Activated gamma-delta T cell treated with anti-CD3 and anti-CD28 coated beads, Interleukin-2, amount 50 U/mL, for 16 hours (primary cell): ENCODE measurements at places on chromosomes 13 and 19.

GRCh38 chr19:38743394-38744297, 628 bp downstream of the CAPN12 start:
- DNase-seq = no peak

DNA sequence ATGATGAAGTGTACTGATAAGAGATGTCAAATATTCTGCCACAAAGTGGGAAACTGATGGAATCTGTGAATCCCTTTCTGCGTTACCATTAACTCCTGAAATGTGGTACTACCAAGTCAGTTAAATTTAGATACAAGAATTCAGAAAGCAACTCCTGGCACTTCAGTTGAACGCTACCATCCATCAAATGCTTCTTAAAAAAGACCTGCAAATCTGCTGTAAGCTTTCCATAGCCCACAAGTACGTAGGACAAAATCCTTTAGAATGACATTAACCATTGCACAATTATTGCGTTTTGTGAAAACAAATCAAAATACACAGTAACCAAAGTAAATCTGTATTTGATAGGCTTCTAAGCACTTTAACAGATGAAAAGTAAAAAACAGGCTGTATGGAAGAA, 5.4 kb downstream of the SMAD9 start:
- DNase-seq = no peak

GRCh38 chr13:33676045-33676989, 141.6 kb upstream of the RFC3 start:
- DNase-seq = no peak

GRCh38 chr19:46137915-46138473, 10.0 kb upstream of the IGFL2 start:
- no peak for DNase-seq

DNA sequence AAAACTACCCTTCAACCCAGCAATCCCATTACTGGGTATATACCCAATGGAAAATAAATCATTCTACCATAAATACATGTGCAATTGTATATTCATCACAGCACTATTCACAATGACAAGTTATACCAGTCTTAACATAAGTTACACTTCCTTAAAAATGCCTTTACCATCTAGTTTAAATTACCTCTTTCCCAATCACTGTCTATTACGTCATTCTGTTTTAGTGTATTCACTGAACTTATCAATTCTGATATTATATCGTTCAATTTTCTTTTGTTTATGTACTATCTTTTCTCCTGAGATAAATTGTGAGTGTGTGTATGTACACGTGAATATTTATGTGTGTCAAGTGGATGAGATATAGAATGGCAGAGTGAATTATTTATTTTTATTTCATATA, 1416.8 kb downstream of the OLFM4 start:
- no peak for DNase-seq

- no peak for DNase-seq
Observed at GRCh38 chr13:26819046-26819445, 58.5 kb upstream of the GPR12 start.

- no peak for DNase-seq
Observed at GRCh38 chr19:29851769-29852521, 40.2 kb downstream of the CCNE1 start.

GRCh38 chr13:51822106-51822815, 18.3 kb upstream of the DHRS12 start:
- DNase-seq = no peak

DNA sequence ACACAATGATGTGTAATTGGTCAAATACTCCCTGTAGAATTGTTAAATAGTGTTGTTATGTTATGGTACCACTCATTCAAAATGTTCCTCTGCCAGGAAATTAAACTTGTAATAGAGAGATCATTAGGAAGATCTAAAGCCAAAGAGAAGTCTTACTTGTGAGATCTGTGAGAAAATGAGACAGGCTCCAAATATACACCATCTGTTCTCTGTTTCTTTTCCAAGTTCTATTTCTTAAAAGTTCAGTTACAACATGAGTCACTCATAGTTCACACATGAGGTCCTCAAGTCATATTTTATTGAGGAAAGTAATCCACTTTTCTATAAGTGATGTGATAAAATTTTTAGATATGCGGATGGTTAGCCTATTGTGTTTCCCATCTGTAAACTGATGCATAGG, 1038.1 kb upstream of the PRR20A start:
- no peak for DNase-seq

- no peak for DNase-seq
Observed at GRCh38 chr13:42396501-42396900, 124.5 kb downstream of the AKAP11 start.

GRCh38 chr13:62595976-62596375, 1180.3 kb upstream of the PCDH20 start:
- DNase-seq = no peak

DNA sequence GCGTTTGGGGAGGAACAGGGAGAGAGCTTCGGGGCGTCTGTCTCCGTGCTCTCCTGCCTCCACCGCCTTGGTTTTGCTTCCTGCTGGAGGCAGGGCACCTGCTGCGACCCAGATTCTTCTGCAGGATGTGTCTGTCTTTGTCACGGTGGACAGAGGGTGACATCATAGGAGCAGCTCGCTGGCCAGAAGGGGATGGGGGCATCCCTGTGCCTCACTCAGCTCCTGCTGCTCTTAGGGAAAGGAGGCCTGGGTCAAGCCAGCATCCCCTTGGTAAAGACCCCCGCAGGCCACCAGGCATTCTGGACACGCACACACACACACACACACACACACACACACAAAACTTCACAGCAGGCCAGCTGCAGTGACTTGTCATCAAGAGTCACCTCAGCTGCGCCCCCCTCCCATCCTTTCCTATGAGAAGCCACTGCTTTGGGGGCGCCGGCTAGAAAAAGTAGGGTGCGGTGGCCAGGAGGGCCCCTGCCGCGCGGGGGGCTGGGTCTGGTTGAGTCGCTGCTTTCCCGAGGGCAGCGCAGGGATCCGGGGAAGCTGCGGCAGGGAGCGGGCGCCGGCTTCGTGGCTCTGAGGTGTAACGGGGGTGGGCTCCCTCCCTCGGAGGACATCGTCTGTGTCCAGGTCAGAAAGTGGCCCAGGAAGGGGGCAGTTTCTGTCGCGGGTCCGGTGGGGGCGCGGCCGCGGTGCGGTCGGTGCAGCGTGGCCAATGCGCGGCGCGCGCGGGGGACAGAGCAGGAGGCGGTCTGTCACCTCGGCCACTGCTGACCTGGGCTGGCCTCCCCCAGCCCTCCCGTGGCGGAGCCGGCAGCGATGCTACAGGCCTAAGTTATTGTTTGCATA, 15.8 kb upstream of the NPAS1 start:
- no peak for DNase-seq

DNA sequence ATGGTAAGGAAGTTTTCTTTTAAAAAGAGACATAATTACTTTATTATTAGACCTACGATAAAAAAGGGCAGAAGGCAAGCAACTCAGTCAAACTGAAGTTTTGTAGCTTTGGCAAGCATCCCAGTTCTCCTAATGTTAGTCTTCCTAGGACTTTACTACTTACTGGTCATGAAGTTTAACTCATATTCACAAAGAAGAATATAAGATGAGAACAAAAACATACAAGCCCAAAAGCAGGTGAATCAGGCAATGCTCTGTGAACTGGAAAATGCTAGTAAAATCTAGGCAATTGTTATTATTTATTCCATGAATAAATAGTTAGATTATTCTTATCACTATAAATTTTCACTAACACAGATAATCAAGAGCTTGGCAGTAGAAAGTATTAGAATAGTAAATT, 85.0 kb downstream of the MIPEP start:
- no peak for DNase-seq

- no peak for DNase-seq
Observed at GRCh38 chr19:30402436-30403202, 30.4 kb downstream of the ZNF536 start.

GRCh38 chr13:111460548-111461444, 140.4 kb downstream of the TEX29 start:
- DNase-seq = no peak

DNA sequence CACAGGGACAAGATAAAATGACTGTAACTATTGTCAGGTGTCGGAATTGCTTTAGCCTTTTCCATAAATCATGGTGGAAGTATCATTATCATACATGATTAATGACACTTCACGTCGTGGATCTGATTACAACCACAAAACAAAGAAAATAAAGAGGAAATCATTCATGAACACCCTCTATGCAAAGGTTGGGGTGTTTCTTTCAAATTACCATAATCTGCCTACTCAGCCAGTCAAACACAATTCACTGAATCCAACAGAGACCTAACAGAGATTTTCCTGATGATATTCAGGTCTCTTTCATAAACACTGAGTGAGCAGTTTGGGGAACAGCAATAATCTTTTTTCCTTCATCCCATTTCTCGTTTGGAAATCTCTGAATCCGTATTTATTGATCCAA, 625.6 kb downstream of the DCT start:
- no peak for DNase-seq

GRCh38 chr19:11693505-11694499, 44.9 kb downstream of the ZNF823 start:
- no peak for DNase-seq

DNA sequence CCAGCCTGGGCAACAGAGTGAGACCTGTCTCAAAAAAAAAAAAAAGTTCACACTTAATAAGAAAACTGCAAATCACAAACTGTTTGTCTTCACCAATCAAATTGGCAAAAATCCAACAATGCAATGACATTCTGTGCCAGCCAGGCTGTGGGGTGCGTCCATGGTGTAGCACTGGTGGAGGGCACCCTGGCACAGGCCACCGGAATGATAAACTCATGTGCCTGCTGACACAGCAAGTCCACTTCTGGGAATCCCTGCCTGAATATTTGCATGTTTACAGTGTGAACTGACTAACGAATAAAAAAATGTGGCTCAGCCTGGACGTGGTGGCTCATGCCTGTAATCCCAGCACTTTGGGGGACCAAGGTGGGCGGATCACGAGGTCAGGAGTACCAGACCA, 1.6 kb upstream of the LRRC25 start:
- no peak for DNase-seq

DNA sequence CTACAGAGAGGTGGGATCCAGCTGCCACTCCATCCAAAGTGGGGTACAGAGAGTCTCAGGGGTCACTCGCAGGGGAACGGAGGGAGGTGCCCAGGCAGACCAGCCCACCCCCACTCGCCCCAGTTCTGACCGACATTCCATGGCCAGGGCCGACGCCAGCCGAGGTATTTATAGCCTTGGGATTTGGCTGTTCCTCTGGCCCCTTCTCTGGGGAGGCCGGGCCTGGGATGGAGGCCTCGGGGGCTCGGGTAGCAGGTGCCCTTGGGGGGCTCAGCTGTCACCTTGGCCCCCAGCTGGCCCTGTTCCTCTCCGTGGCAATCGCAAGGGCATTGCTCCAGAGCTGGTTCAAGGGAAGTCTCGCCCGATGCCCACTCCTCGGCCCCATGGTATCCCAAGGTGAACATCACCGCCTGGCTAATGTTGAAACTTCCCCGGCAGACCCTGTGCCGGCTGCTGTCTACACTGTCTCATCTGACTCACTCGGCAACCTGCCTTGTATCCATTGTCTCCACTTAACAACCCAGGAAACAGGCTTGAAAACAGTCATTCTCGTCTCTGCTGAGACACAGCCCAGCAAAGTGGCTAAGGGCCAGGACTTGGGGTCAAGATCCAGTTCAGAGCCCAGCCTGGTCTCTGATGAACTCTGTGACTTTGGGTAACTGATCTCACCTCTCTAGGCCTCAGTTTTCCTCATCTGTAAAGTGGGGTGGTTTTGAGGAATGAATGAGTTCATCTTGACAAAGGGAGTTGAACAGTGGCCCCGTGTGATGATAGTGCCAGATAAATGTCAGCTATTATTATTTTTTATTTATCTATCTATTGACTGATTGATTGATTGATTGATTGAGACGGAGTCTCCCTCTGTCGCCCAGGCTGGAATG, 9.7 kb downstream of the PRKACA start:
- no peak for DNase-seq

- DNase-seq = no peak
Observed at GRCh38 chr19:51948975-51949374, 21.7 kb downstream of the ZNF613 start.

DNA sequence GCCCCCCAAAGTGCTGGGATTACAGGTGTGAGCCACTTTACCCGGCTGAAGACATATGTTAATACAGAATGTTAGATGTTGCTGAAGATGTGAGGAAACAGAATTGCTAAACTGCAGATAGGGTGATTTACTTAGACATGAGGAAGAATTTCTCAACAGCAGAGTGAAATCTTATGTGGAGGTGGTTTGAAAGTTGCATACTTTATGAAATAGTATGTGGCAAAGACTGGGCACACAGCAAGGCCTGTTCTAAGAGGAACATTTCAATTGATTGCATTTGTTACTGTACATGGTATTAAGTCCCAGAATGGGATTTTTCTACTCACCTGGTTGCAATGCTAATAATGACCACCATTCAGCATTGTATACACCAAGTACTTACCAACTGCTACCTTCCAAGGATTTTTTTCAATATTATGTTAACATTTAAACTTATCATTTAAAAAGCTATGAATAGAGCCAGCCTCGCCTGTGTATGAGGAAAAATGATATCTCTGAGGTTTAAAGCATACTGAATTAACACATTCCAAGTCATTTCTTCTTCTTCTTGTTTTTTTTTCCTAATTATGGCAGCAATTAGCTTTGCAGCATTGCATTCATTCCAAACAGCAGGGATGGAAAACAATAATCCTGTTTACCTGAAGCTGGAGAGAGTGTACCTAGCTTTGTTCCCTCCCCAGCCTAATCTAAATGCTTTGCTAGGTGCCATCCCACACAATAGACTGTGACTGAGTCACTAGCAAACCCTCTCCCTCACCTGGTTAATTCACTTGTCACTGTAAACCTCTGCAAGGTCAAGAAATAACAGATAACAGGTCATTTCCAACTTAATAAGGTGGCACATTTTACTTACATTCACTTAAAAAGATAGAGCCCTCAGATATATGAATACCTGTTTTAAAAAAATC, 19.4 kb upstream of the KLF5 start:
- no peak for DNase-seq

GRCh38 chr13:80235166-80235966, 105.6 kb downstream of the SPRY2 start:
- no peak for DNase-seq

DNA sequence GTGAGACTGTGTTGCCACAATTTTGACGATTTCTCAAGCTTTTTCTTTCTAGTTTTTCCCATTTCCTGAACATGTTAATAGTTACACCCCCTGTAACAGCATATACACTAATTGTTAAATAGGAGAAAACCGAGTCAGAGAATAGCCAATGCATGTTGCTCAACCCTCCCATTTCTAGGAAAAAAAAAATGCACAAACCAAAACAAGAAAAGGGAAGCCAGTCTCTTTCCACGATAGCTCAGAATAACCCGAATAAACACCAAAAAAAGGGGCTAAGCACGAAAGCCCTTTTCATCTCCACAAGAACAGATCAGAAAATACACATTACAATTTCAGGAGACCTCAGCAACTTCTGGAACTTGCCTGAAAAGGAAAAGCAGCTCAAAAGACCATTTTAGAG, 16.3 kb downstream of the LATS2 start:
- no peak for DNase-seq

GRCh38 chr13:67017276-67017675, 212.9 kb downstream of the PCDH9 start:
- DNase-seq = no peak

GRCh38 chr19:15332311-15332996, at the start of gene BRD4:
Gene BRD4, minus strand, starts transcription at chr19:15332539. Its CDS starts 59,440 bp downstream, at chr19:15273099.
- DNase-seq = peak; percentile 61

- DNase-seq = peak; percentile 12
Observed at GRCh38 chr13:113584205-113584869, at the start of gene TFDP1. Gene TFDP1, plus strand, starts transcription at chr13:113584753. Its CDS starts 1,085 bp downstream, at chr13:113585838.
